ENCODE measurements at places on chromosomes 7 and 10.

DNA sequence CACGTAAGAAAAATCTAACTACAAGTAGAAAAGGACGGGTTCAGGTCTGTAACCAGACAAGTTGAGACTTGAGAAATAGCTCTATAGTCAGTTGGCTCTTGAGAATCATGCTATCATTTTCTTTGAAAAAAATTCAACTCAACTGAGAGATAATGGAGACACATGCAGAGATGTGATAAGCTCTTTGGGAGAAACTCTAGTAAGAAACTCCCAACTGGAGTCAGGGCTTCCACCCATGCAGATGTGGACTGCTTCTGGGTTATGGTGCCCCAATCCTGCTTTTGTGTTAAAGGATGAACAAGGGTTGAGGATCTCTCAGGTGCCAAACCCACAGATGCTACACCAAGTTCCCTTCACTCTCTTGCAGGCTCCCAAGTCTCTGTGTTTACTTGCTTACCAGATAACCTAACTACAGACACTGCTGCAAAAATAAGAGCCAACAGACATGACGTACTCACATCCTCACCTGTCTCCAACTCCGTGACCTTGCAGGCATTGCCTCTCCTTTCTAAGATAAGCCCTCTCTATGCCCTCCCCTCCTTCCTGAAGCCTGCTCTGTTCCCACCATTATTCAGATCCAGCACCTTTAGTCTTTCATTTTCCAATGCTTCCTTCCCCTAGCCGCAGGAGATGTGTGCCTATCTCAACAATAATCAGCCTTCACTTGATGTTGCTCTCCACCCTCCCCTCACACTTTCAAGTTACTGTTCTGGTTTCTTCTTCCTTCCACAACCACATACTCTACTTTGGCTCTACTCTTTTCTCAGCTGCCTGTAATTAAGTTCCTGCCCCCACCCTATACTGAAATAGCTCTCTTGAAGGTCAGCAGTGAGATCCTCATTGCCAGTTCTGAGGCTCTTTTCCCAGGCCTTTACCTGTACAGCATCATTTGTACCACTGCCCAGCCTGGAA, 130.0 kb downstream of the ICA1 start:
- DNase-seq: no peak

DNA sequence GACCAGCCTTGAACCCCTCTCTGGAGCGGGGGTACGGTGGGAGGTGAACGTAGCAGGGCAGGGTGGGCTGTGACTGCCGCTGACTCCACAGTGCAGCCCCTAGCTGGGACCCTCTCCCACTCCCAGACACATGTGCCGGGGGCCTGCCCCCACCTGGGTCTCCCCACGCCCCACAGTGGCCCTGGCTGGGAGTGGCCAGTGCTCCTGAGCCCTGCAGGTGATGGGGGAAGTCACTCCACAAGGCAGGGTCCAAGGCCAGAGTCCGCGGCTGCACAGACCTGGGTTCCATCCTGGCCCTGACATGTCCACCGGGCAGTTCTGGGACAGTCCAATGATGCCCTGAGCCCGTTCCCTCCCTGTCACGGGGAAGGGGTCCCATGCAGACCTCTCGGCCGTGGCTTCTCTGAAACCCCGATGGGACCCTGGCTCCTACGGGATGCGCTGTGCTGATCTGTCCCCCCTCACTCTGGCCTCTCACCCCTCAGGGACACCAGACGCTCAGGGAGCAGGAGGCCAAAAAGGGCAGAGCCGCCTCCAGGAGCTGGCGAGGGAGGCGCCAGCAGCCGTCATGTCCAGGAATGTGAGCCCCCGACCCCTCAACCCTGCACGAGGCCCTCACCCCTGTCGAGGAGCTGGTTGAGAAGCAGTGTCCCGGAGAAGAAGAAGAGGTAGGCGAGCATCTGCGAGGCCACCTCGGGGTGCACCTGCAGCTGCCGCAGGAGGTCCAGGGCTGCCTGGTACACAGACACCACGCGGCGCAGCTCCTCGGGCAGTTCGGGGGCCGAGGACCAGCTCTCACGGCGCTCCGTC, 40.4 kb downstream of the AP5Z1 start:
- no peak for DNase-seq

- no peak for DNase-seq
Measured at GRCh38 chr7:127713758-127714157, 61.8 kb downstream of the SND1 start.

DNA sequence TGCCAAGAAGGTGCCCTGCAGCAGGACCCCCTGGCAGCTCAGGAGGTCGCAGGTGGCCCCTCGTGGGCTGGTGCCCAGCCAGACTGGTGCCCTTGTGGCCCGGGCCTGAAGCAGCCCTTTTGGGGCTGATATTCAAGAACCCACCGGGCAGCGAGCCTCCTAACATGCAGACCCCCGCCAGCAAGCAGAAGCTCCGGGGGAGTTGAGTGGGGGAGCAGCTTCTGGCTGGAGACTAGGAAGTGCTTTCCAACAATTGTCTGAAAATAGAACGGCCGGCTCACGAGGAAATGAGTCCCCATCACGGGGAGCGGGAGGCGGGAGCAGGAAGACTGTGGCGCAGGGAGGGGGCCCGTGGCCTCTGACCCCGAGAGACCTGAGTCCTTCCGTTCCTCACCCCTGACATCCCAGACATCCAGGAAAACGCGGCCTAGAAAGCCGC, 9.5 kb upstream of the INTS1 start:
- no peak for DNase-seq

GRCh38 chr10:125768219-125768855, 7.3 kb downstream of the MMP21 start:
- no peak for DNase-seq

DNA sequence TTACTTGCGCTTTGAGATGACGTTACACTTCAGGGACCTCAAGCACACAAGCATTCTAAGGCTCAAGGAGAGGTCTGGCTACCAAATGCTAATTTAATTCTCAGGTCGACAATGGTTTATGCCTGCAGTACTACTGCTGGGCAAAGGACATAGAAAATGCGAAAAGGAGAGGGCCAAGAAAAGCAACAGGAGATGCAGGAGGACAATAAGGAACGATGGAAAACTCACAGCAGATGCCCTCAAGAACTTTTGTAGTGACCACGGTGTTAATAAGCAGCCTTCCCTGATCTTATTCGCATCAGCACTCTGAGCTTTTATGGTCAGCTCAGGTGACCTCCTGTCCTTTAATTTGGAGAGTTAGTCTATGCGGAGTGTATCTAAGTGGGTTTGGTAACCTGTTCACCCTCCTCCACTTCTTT, 146.3 kb downstream of the GPR85 start:
- no peak for DNase-seq

DNA sequence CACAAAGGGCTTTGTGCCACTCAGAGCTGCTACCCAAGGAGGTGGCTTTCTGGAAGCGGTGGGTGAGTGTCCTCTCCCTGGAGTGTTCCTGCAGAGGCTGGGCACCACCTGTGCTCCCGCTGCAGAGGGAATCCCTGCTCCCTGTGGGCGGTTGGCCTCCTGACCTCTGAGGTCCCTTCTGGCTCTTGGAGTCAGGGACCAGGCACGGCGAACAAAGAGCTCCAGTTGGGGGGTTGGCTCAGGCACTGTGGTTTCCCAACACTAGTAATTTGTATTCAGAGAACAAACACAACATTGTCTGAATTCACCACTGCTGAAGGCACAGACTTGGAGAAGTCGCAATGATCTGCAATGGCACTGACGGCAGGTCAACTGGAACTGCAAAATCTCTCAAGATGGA, 328.9 kb downstream of the PRPF18 start:
- DNase-seq: no peak

DNA sequence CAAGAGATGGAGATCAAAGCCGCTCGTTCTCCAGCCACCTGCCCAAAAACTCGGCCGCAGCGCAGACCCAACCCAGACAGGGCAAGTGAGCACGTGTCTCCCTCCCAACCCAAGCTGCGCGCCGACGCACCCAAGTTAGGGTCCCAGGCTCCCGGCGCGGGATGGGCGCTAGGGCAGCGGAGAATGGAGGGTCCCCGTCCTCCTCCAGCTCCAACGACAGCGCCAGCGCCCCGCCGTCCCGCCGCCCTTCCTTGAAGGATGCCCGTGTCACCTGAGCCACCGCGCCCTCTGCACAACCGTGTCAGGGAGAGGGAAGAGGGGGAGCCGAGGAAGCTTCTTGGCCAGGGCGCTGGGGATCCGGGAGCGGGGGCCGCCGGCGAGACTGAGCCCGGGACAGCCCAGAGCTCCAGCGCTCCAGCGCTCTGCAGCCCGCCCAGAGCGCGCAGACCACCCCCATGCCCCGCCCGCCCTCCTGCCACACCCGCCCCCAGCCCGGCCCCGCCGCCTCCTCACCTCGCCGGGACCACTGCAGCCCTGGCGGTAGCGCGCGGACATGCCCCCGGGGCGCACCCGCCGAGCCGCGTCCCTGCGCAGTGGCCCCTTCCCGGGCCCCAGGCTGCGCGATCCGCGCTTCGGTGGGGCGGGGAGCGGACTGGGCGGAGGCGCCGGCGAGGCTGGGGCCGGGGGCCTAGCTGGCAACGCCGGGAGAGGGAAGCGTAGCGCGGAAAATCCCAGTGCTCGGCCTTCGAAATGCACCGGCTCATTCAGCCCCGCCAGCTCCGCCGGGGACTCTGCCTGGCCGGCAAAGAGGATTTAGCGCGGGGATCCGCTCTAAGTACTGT, at the start of gene SLC16A12:
TSS of gene SLC16A12 (minus strand) at position 424 of the 842 bp plus-strand sequence. CDS start 73,016 bp downstream, outside the sequence.
- no peak for DNase-seq

GRCh38 chr10:101588879-101589278, 758 bp downstream of the DPCD start:
- no peak for DNase-seq

DNA sequence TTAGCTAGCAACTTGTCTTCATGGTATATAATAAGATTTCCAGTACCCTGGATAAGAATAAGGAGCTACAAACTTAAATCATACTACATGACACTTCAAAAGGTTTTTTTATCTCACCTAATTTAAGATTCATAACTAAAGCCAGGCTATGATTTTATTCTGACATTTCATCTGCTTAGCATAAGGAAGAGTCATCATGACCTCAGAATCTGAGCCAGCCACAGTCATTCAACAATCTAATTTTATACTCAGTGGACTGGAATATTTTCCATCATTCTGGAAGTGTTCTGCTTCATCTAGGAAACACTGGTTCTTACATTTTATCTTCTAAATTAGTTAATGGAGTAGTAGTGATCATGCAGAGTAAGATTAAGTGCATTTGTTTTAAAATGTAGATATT, 102.1 kb upstream of the KCND2 start:
- DNase-seq: no peak

DNA sequence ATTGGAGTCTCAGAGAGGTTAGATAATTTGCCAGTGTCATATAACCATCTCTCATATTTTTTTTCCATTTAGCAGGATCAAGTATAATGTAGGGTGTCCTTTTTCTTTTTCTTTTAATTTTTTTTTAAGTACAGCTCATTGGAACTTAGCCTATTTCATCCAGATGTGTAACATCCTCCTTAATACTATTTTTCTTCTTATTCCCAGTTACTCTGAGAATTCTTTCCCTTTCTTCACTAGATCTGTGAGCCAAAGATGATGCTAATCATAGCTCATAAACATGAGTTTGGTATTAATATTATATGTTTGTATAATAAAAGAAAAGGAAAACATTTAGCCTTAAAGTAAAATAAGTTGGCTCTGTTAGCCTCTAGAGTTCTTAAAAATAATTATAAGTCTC, 32.8 kb downstream of the PPP1R9A start:
- DNase-seq: no peak

DNA sequence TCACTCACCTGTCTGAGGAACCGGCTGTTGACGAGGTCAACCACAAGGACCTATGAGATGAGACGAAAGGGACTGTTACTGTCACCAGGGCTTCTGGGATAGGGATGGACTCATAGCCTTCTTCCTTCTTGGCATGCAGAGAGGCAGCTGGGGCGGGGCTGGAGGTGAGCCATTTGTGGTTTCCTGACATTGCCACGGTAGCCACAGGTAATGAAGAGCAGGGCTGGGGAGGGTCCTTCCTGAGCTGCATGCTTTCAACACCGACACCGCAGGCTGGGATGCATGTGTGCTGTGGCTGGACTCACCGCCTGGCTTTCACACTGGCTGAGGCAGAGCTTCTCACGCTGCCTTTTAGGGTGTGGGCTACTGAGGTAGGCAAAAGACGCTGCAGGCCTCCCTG, 46.4 kb upstream of the MKRN1 start:
- DNase-seq: no peak

- DNase-seq: no peak
Measured at GRCh38 chr7:1555813-1556543, at the start of gene TMEM184A. TMEM184A (minus strand) TSS chr7:1556205; CDS start chr7:1555484, 721 bp downstream.

GRCh38 chr7:163971-164881, 28.1 kb upstream of the FAM20C start:
- no peak for DNase-seq

- DNase-seq: no peak
Measured at GRCh38 chr10:91311601-91312381, 91.3 kb downstream of the PCGF5 start.

- DNase-seq: no peak
Measured at GRCh38 chr7:25396668-25397067, 168.4 kb upstream of the NPVF start.

DNA sequence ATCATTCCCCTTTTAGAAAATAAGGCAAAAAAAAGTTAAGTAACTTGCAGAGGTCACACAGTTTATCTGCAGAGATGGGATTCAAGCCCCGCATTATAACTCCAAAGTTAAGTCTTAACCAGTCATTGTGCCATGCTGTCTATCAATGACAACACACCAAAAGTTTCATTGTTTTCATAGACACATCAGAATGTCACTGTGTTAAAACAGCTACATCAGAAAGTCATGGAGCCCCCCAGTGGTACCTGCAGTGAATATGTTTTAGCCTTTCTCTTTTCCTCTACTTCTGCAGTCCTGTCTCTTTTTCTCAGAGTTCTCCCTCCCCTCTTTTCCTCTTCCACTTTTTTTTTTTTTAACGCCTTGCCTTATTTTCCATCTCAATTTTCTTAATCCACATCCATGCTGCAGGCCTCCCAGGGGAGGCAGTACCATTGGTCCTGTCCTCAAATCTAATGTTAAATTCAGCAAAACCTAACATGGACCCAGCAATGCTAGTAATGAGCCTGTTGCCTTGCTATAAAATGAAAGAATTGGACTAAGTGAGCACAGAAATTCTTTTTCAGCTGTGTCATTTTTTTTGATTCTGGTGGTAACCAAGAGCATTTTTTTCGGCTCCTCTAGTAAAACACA, 3.8 kb upstream of the NRCAM start:
- DNase-seq: no peak

GRCh38 chr7:143980746-143981510, 19.2 kb upstream of the OR6B1 start:
- DNase-seq: no peak

DNA sequence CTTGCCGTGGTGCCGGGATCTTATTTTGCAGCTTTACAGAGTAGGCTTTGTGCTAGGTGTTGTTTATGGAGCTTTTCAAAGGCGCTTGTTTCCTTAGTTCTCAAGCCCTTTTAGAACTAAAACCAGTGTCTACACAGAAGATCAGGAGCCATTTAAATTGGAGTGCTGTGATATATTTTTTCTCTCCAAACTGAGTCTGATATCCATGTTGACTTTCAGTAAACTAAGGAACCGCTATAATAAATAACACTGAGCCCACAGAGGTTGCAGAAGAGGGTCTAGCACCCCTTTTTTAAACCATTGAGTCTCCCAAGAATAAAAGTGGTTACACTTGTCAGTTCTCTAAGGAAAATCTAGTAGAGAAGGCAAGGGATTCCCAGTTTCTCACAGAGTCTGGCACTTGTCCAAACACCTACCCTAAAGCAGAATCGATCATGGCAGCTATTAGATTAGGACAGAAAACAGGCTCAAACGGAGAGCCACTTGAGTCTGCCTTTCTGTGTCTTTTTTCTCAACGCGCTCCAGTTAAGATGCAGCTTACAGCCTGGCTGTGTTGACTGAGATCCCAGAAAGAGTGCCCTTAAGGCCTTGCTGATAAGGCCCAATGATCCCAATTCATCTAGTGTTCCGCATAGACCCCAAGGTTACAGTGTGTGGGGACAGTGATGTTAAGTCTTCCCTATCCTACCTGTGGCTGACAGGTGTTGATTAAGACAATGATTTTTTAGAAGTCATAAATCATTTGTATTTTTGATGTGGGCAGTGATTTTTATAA, 804 bp downstream of the TMEM106B start:
- DNase-seq: no peak

Data from epithelial cell of prostate (primary cell).